Cardiac septum (tissue), 1 donor: ENCODE measurements at places on chromosomes 5 and 9. TPM values are rescaled to one million over a fixed set of nuclear protein-coding genes. Genes with fewer than 3 reads are reported as not detected.
A peak's percentile ranks its signal among the peaks of the same experiment; 100 is the strongest.

Gene OTULINL
- total RNA-seq, result 1.8 TPM

DNA sequence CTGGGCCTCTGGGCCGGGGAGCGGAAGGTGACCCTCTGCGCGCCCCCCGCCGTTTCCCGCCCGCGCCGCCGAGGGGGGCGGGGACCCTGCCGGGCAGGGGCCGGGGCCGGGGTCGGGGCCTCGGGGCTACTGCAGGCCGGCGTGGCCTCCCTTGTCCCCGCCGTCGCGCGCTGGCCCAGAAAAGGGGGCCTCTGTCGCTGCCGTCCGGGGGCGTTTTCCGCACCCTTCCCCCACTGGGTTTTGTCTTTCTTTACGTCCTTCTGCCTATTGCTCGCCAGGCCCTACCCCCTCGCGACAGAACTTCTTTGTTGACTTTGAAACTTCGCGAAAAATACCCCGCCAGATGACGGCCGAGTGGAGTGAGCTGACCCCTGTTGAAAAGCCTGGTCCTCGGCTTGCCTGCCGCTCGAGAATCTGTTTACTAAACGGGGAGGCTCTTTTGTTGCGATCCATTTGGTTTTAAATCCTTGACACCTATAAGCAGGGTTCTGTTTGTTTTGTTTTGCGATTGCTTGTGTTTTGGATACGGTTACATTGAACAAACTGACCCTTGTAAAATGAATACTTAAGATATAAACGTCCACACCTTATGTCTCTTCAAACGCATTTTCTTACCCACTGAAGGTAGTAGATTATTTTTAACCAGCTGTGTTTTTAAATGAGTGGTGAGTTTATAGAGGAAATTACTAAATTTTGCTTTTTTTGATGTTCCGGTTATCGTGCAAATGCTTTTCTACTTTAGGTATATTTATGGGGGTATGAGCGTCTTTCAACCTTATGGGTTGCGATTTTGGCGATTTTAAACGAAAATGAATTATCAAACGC, 765 bp downstream of the MARCHF6 start:
- DNase-seq, result no peak

Gene TAF1L
- total RNA-seq, result not detected

- DNase-seq, result no peak
These were observed 217.2 kb upstream of the TBCA start for GRCh38 chr5:77993141-77993854.

DNA sequence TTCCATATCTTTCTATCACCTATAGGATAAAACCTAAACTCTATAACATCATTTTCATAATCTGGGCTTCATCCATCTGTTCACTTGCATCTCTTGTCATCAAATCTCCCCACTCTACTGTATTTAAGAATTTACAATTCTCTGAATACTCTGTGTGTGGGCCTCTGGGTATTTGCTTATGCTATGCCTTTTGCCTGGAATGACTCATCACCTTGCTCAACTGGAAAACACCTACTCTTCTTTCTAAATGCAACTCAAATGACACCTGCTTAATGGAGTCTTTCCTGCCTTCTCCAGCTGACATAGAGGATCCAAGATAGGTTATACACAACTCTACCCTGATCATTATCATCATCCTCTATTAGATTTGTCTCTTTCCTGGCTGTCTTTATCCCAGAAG, 421.7 kb downstream of the SPATA31D1 start:
- no peak for DNase-seq

GRCh38 chr9:89528131-89528530, 30.2 kb upstream of the SEMA4D start:
- no peak for DNase-seq

Gene SV2C
- total RNA-seq, result 0.67 TPM

GRCh38 chr5:16437977-16438376, 27.6 kb downstream of the ZNF622 start:
- no peak for DNase-seq

- DNase-seq, result no peak
These were observed 281.9 kb upstream of the NMUR2 start for GRCh38 chr5:152686931-152687330.

DNA sequence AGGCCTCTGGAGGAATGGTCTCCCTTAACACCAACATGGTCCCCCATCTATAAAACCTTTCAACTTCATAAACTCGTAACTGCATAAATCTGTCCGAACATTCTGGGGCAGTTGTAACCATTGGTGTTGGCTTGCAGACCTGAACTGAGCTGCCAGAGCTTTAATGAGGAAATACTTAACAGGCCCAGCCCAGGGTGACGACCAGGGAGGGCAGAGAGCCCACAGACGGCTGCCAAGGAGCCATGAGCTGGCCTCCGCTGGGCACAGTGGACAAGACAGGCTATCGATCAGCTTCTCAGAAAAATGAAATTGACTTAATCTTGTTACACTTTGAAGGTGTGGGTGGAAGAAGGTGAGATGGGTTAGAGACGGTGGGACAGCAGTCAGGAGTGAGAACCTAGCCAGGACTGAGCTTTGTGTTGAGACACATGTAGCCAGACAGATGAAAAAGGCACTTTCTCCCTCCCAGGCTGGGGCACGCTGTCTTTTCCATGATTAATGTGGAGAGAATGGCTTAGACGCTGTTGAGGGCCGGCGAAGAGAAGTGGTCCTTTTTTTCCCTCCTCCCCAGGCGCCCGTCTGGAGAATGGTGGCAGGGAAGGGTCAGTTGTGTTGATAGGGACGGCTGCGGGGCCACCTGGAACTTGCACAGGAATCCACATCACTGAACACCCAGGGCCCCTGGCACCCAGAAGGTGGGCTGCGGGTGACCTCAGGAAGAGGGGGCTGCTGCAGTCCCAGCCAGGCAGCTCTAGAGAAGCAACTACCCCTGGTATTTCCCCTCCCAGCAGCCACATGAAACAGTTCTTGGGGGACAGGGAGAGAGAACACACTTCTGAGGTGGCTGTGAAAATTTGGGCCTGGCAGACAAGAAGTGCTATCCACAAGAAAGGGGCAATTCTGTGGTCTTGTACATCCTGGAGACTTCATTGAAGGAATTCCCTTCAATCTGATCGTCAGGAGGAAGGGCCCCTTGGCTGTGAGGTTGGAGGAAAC, 27.3 kb upstream of the TCOF1 start:
- peak; percentile 62 for DNase-seq

- DNase-seq, result no peak
These were observed 815 bp downstream of the ANXA6 start for GRCh38 chr5:151156507-151157420.

DNA sequence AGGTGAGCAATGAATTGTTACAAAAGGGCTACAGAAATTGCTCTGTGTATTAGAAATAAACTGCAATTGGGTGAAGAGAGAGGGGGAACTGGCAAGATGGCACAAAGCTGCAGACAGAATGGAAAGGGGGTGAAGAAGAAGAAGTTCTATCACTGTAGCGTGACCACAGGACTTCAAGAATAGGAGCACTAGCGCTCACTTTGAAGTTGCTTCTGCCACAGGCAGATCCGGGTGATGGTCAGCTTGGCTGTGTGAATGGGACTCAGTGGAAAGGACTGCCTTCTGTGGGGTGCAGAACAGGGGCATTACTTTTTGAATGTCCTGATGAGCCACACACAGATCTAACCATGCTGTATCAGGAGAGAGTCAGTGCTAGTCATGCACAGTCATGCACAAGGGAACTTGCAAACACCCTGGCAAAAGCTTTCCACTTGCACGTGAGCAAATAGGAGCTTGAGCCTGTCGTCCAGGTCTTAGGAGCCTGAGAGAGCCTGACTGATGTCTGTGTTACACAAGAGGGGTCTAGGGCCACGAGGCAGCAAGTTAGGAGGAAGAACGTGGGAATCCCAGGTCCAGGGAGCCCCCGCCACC, 16.3 kb downstream of the IL5 start:
- no peak for DNase-seq

Gene GGTA1
- total RNA-seq, result 8.8 TPM

Gene DCANP1
- total RNA-seq, result not detected

Gene ARL14EPL
- not detected for total RNA-seq

- DNase-seq, result peak; percentile 33
These were observed 7.9 kb upstream of the IL3 start for GRCh38 chr5:132052520-132052919.

DNA sequence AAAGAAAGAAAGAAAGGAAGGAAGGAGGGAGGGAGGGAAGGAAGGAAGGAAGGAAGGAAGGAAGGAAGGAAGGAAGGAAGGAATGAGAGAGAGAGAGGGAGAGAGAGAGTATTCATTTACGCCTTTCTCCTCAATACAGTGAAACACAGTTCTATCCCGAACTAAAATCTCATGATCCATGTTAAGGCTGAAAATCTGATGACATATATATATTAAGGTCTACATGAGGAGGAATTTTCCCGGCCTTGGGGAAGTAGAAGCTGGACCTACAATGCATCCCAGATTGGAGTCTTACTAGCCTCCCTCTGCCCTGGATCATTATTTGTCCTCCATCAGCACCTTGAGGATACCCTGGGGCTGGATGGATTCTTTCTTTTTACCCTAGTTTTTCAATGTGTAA, 95.1 kb upstream of the DAPK1 start:
- DNase-seq, result no peak

DNA sequence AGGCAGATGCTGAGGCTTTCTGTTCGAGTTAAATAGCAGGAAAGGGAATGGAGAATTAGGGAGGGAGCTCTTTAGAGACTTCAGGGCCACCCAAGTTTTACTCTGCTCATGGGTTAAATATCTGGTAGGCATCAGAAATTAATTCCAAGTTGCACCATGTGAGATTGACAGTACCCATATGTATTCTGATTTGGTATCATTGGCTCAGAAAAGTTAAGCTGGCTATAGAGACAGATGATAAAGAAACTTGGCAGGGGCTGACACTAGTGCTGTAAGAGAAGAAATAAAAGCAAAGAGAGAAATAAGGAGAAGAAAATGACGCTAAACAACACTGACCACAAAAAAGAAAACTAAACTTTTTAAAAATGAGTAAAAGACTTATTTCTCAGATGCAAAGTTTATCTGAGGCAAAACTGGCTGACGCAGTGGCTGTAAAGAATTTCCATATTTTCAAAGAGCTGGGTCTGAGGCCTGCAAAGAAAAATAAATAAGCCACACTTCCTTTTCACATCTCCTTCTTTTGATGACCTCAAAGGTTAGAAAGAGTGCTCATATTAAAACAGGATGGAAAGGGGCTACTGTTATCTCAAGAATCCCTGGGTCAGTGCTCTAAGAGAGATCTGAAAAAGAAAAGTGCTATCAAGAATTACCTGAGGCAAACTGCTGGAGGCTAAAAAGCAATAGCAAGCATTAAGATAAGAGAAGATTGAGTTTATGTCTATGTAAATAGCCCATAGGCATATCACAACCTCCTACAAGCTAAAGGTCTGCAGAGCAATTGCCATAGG, 399.0 kb upstream of the MEF2C start:
- DNase-seq, result no peak

DNA sequence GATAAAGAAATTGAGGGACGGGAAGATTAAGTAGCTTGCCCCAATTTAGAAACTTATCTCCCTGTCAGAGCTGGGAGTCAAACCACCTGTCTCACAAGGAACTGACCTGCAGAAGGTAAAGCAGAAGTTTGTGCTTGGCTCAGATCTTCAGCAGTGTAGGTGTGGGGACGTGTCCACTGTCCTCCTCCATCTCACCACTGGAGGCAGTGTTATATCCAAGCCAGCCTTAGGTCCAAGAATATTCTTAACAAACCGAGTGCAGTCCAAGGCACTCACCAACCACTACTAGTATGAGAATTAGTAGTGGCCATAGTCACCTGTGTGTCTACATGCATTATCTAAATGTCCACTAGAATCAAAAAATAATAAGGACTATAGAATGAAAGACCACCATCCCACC, 86.3 kb upstream of the IRX1 start:
- DNase-seq, result no peak

GRCh38 chr9:7783635-7784063, 15.9 kb downstream of the DMAC1 start:
- no peak for DNase-seq

DNA sequence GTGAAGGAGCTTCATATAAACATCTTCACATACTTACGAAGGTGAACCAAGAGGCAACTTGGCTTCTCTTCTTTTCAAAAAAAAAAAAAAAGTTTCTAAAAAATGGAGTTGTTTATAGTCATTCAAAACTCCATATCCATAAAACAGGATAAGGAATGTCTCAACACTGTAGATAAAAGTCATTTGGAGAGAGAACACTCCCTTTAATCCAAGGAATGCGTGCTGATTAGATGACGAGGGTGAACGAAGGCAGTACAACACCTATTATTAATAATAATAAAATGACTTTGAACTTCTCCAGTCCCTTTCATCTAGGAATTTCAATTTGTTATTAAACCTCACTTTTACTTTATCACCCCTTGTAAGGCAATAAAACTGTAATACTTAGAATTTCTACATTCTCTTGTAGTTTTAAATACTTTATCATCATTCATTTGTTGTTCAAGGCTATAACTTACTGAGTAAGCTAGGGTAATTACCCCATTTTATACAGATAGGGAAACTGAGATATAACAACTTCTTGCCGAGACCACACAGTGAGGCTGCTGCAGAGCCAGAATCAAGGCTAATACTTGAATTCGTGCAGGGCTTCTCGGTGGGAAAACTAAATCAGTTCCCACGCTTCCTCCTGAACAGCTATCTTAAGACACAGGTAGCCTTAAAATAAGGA, 377.1 kb downstream of the EFNA5 start:
- no peak for DNase-seq

GRCh38 chr5:59346982-59347381, 546.5 kb downstream of the PDE4D start:
- DNase-seq, result no peak

- no peak for DNase-seq
These were observed 187.4 kb downstream of the RFK start for GRCh38 chr9:76206821-76207220.

Gene SIGMAR1
- 25.8 TPM for total RNA-seq

Gene SCGB3A1
- not detected for total RNA-seq

DNA sequence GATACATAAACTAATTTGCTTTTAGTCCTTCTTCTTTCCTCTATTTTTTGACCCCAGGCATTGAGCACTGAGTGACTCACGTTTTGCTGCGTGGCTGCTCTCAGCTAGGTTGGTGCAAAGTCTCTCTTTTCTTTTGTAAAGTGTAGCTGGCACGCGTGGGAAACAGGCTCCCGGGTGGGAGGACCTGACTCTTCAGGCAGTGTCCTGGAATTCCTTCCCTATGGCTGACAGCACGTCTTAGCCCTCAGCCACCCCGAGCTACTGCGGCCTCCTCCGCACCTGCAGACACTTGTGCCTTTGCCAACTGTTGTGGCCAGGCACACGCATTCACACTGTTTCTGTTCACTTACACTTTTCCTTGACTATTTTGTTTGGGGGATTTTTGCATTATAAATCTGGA, 877 bp upstream of the SCGB3A1 start:
- DNase-seq, result peak; percentile 53

GRCh38 chr5:132251220-132251725, 6.2 kb upstream of the PDLIM4 start:
- DNase-seq, result no peak
